ENCODE measurements at places on chromosomes 13 and 19.

DNA sequence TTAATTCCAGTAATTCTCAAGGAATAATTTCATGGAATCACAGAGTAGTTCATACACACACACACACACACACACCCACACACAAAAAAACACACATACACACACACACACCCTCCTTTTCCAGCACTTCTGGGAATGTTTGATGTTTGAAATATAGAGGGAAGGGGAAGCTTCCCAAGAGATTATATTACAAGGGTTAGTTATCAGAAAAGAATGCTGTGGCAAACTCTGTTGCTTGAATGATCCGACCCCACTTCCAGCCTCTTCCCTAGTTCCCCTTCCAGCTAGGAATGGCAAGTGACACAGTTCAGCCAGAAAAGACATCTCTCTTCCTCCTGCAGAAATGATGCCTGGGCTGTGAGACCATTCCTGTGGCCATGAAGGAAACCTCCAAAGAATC is 49.9 kb downstream of the KCTD12 start:
- no peak for DNase-seq

GRCh38 chr19:1853295-1854038 is 5.2 kb upstream of the REXO1 start:
- DNase-seq = peak; percentile 98

DNA sequence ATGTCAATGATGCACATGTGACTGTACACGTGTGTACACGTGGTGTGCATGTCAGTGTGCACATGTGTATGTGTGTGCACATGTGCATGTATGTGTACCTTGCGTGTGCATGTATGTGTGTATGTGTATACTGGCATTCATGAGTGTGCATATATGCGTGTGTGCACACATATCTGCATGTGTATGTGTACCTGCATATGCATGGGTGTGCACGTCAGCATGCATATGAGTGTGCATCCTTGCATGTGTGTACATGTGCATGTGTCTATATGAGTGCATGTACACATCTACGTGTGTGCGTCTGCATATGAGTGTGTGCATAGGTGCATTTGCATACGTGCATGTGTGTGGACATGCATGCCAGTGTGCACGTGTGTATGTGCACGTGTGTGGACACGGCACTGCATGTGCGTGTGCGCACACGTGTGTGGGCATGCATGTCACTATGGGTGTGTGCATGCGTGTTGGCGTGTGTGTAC is 48.5 kb downstream of the GADD45B start:
- no peak for DNase-seq

DNA sequence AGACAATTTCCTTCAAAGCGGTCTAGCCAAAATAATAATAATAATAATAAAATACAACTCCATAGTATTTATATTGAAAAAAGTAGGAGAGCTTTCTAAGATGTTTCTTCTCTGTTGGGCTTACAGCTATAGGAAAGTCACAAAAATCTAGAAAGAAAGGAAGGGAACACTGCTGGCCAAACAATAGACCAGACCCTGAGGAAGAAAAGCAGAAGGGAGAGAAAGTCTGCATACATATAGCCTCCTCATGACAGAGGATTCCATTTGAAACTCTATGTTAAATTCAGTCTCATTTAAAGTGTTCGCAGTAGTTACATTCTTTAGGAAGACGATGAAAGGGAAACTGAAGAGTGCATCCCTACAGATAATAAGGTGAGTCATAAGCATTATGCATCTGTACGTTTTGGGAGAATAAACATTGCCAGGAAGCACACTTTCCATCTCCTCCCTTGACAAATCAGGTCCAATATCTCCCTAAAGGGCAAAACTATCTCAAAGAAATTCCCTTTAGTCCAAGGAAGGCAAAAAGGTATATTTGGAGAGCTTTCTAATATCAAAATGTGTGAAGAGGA is 86.5 kb downstream of the PCDH9 start:
- no peak for DNase-seq

DNA sequence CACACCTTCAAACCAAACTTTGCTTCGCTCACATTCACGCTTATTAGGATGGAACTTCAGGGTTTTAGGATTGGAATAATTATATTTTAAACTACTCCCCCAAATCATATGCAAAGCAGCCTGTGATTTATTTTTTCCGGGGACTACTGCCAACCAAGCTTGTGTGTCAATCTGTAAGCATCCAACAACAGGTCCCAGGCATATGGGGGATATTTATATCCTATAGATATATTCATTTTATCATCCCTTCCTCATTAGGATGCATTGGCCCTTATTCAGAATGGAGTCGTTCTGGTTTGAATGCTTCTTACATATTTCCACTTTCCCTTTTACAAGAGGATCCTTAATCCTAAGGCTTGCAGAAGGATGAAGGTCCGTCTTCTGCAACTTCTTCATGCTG is 8.8 kb upstream of the C19orf84 start:
- no peak for DNase-seq

Data from H1 (cell line).